ENCODE measurements at places on chromosomes 4 and X. TPM values are rescaled to one million over a fixed set of nuclear protein-coding genes. Genes with fewer than 3 reads are reported as not detected.

Gene PRRG1
- polyA plus RNA-seq, result 14.1 TPM

- peak; percentile 26 for DNase-seq
Measured at GRCh38 chr4:172142281-172142741, 329.1 kb downstream of the GALNTL6 start.

Gene STOX2
- 3.3 TPM for polyA plus RNA-seq

Gene PPP1R2C
- not detected for polyA plus RNA-seq

- no peak for DNase-seq
Measured at GRCh38 chr4:35228313-35228712, 1016.0 kb downstream of the ARAP2 start.

Gene SPANXC
- polyA plus RNA-seq, result not detected

Gene TMA16
- polyA plus RNA-seq, result 21.5 TPM

- DNase-seq, result no peak
Measured at GRCh38 chrX:39845233-39845632, 252.5 kb downstream of the BCOR start.

GRCh38 chr4:113574636-113575103 is 186.9 kb downstream of the CAMK2D start:
- peak; percentile 80 for DNase-seq

DNA sequence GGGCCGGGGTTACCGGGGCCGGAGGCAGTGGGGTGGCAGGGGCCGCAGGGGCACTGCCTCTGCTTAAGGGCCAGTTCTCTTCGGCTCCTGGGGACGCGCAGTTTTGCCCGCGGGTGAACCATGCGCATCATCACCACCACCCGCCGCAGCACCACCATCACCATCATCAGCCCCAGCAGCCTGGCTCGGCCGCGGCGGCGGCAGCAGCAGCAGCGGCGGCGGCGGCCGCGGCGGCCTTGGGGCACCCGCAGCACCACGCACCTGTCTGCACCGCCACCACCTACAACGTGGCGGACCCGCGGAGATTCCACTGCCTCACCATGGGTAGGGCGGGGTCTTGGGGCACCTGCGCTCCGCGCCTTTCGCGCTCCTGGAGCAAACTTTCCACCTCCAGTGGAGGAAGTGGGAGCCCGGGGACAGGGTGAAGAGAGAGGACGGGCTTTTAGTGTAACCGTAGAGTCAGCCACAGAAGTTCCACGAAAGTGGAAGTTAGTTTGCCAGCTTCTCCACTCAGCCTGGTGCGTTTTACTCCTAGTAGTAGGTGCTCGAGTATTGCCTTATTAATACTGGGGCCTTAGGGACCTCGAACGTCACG is 729 bp downstream of the GSX2 start:
- no peak for DNase-seq

DNA sequence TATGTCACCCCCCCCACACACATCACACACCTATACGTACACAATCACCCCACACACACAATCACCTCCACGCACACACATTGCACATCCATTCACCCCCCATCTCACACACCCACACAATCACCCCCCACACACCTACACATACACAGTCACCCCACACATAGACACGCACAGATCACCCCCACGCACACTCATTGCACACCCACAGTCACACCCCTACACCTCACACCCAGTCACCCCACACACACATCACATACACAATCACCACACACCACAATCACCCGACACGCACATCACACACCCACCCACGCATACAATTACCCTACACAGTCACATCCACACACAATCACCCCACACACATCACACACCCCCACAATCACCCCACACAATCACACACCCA is 15.9 kb upstream of the TADA2B start:
- DNase-seq, result no peak

Gene TRAM1L1
- polyA plus RNA-seq, result 3.3 TPM

Gene CT45A1
- not detected for polyA plus RNA-seq

Gene ARHGAP6
- 11.5 TPM for polyA plus RNA-seq

GRCh38 chr4:110632506-110633357 is 9.9 kb upstream of the PITX2 start:
- DNase-seq, result no peak

DNA sequence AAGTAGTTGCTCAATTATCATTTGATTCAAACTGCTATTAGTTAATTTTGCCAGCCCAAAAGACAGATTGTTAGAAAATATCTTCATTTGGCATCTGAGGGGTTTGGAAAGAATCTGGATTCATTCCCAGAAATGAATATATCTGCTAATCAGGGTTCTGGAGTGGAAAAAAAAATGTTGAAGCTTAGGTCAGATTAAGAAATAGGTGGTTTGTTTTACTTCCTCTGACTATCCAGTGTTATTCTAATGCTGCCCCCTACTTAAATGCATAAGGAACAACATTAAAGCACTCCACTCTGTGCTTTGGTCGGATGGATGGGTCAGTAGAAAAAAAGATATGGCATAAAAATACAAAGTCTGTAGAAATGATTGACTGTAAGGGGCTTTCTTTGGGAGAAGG is 89.0 kb downstream of the LUZP4 start:
- peak; percentile 66 for DNase-seq

Gene DUX4
- not detected for polyA plus RNA-seq

Data from fibroblast of lung (primary cell).